ENCODE measurements at places on chromosomes 3 and 15.

- no peak for DNase-seq
These were observed 225.6 kb downstream of the TBL1XR1 start for GRCh38 chr3:176971613-176972174.

DNA sequence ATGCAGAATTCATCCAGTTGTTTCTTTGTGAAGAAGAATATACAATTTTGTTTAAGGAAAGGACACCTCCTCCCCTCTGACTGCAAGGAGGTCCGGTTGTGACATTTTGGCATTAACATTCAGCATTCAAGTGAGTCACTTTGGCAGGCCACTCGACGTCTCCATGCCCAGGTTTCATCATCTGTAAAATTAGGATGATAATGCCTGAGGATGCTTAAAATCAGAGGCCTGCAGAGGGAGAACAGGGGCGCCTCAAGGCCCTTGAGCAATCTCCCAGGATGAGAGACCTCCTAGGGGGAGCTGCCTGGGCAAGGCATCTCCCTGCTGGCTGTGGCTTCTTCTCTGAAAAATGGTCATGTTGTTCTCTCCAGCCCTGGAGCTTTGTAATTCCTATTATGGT lies 236.0 kb downstream of the CACNA2D3 start:
- DNase-seq = no peak

- no peak for DNase-seq
These were observed 104.8 kb upstream of the WNT5A start for GRCh38 chr3:55591888-55592287.

- no peak for DNase-seq
These were observed 21.8 kb upstream of the CLDN18 start for GRCh38 chr3:137988152-137988551.

- peak; percentile 23 for DNase-seq
These were observed 557 bp downstream of the TFG start for GRCh38 chr3:100709842-100710260.

GRCh38 chr3:147987549-147987948 lies 578.4 kb downstream of the ZIC1 start:
- no peak for DNase-seq

- no peak for DNase-seq
These were observed 9.2 kb downstream of the NDUFB5 start for GRCh38 chr3:179613807-179614206.

- no peak for DNase-seq
These were observed 567.8 kb downstream of the ZIC1 start for GRCh38 chr3:147977001-147977400.

- DNase-seq = no peak
These were observed 63.2 kb upstream of the RAD18 start for GRCh38 chr3:9026320-9027045.

DNA sequence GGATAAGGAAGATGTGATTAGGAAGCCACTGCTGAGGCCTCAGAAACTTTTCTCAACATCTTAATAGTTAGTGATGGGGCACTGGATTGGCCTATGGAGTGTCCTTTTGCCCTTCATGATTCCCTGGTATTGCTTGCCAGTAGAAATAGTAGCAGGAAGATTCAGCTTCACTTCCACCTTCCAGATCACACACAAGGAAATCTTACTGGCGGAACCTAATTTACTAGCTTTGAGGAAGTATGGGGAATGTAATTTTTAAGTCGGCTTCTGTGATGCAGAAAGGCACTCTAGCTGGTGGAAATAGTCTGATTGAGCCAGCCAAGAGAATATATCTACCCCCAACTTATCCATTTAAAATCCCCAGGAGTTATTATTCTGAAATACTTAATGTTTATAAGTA lies 46.5 kb downstream of the LPP start:
- no peak for DNase-seq

DNA sequence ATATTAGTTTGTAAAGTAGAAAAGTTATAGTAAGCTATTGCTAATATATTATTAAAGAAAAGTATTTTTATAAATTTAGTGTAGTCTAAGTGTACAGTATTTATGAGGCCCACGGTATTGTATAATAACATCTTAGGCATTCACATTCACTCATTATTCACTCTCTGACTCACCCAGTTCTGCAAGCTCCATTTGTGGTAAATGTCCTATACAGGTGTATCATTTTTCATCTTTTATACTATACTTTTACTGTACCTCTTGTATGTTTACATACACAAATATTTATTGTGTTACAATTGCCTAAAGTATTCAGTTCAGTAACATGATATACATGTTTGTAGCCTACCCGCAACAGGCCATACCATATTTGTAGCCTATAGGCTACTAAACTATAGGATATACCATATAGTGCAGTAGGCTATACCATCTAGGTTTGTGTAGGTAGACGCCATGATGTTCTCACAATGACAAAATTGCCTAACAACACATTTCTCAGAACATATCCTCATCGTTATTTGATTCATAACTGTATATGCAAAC lies 246.8 kb upstream of the ALCAM start:
- no peak for DNase-seq

DNA sequence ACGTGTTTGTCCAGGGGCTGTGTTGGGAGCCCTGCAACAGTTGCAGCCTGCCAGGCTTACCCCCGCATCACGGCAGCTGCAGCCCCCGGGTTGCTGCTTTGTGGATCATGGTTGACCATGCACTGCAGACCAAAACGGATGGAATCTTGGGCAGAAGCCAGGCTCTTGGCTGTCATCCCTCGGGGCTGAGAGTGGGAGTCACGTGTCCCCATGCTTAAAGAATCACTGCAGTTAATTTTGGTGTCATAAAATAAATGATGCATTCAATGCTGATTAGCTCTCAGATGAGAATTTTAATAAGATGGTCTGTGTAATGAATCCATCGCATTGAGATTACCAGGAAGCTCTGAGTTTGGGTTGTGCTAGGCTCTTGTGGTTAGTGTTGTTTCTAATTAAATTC lies 115.6 kb downstream of the CHDH start:
- DNase-seq = no peak

DNA sequence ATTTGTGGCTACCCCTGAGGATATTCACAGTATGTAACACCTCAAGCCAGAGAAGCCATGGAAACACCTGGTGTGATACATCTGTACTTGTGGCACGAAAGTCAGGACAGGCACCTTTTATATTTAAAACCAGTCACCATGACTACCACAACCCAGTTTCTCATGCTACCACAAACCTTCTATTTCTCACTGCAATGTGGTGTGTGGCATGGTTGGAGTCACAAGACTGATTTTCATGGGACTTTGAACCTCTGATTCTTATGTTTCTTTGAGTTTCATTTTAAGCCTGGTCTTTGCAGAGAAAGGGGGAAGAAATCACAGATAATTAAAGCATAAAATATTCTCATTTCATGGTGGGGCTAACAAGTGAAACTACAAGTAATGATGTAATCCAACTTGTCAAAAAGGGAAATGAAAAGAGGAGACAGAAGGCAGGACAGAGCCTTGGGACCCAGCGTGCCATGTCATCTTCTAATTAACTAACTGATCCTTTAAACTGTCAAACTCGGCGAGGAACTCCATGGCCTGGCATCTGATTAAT lies 175.9 kb downstream of the PDZRN3 start:
- no peak for DNase-seq

DNA sequence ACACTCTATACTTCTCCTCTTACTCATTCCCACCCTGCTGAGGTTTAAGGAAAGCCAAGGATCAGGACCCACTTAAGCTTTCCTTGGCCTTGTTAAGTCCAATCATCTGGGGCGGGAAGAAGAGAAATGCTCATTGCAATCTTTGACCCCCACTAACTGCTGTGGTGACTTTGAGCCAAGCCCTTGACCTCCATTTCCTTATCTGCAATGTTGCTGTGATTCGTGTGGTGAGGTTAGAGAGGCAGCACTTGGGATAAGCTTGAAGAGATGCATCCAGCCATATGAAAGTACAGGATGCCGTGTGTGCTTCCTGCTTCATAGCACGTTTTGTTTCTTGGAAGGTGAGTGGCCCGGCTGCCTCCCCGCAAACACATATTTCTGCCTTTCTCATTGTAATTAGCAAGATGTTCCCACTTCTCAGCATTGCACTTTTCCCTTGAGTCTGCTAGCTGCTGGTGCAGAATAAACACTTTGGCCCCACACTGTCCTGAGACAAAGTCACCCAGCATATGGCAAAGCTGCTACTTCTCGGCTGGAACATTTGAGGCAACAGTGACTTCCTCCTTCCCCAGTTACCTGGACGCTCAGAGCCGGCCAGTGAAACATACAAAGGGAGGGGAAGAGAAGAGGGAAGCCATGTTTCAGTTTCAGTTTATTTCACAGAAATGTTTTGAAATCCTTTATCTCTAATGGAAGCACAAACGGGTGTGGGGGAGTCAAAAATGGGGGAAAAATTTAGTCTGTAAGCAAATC lies 10.5 kb upstream of the NUDT16 start:
- no peak for DNase-seq

- DNase-seq = no peak
These were observed 133.6 kb downstream of the GHSR start for GRCh38 chr3:172314591-172315160.

GRCh38 chr3:60160822-60161748 lies 1090.2 kb downstream of the FHIT start:
- no peak for DNase-seq

DNA sequence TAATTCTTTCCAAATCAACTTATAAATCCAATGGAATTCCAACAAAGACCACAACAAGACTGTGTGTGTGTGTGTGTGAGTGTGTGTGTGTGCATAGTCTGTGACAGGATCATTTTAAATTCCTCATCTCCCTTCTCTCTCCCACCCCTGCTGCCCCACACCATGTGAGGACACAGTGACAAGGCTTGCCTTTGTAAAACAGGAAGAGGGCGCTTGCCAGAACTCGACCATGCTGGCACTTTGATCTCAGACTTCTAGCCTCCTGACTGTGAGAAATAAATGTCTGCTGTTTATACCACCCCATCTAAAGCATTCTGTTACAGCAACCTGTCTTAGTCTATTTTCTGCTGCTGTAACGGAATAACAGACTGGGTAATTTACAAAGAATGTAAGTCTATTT lies 99.1 kb downstream of the NSMCE3 start:
- DNase-seq = no peak

GRCh38 chr3:126053949-126054569 lies 29.9 kb downstream of the SLC41A3 start:
- no peak for DNase-seq

Measured in activated CD4-positive, alpha-beta T cell treated with anti-CD3 and anti-CD28 coated beads, Interleukin-2, amount 50 U/mL, for 1 hour (primary cell).